Stimulated activated memory B cell treated with anti-CD40 and anti-IgM and Interleukin-4, amounts not matched to agents 10 μg/mL and 1 μg/mL and 100 μg/mL, for 72 hours (primary cell): ENCODE measurements at places on chromosomes 6 and 20.

DNA sequence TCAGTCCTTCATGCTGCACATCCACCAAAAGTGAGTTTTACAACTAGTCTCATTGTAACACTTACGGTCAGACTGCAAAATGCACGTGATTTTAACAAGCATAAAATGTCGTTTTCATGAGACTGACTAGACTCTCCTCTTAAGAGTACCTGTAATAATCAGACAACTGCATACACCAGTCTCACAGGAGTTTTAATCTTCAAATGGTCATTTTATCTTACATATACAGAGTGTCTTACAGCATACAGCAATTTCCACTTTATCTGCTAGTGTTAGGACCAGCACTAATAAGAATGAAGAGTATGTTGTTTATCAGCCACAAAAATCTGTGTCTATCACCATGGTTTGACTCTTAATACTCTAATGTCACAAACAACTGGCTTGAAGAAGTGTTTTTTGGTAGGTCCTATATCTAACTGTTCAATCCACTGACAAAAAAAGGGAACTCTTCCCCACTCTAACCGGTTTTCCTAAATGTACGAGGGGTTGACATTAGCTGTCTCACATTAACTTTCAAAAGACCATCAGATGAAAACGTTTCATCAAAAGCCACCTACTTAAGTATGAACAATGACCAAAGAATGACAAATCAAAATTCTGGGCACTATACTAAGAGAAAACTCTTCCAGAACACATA is 1.5 kb upstream of the ASF1A start:
- ATAC-seq = no peak

GRCh38 chr6:170289180-170289931 is 1.5 kb downstream of the DLL1 start:
- no peak for ATAC-seq

GRCh38 chr6:43710576-43710975 is 23.0 kb upstream of the MRPS18A start:
- no peak for ATAC-seq

GRCh38 chr20:10669843-10670446 is 3.9 kb downstream of the JAG1 start:
- no peak for ATAC-seq

DNA sequence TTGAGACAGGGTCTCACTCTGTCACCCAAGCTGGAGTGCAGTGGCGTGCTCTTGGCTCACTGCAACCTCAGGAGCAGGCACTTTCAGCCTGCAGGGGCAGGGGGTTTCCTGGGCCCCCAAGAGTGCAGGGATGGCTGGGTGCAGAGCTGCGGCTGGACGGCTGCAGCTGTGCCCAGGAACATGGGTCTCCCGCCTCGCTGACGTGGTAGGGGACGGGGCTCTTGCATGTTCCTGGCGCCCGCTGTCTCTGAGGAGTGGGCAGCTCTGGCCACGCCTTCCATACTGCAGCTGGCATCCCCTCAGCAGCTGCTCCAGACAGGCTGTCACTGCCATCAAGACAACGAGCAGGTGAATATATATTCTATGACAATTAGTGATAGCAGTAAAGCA is 2.2 kb upstream of the DEK start:
- ATAC-seq = no peak
